Frontal cortex (tissue), 4 donors: ENCODE measurements at places on chromosomes 7 and 10. TPM values are rescaled to one million over a fixed set of nuclear protein-coding genes. Genes with fewer than 3 reads are reported as not detected.

The PLOD3 gene
- 8.2 TPM for total RNA-seq

The METTL2B gene
- total RNA-seq, result 37.9 TPM

The MRLN gene
- total RNA-seq, result not detected

The BICC1 gene
- 4.5 TPM for total RNA-seq

The LRRC4 gene
- total RNA-seq, result 13.9 TPM

The SORBS1 gene
- 90.5 TPM for total RNA-seq

- DNase-seq, result no peak
Measured at GRCh38 chr10:113007343-113007771, 57.3 kb downstream of the TCF7L2 start.

DNA sequence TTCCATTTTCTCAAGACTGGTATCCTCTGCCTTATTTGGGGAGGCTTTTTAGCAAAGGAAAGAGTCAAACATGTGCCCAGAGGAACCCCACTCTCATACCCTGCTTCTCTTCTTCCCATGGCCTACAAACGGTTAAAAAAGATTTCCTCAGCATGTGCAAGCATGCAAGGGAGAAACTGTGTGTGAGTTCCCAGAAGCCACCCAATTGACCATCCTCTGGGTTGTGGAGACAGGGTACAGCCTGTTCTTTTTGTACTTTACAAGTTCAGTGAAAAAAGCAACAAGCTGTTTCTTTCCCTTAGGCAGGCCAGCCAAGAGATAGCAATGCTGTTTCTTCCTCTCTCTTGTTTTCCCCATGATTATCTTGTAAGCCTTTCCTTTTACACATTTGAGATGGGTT is 68.8 kb upstream of the MTPN start:
- DNase-seq, result no peak

DNA sequence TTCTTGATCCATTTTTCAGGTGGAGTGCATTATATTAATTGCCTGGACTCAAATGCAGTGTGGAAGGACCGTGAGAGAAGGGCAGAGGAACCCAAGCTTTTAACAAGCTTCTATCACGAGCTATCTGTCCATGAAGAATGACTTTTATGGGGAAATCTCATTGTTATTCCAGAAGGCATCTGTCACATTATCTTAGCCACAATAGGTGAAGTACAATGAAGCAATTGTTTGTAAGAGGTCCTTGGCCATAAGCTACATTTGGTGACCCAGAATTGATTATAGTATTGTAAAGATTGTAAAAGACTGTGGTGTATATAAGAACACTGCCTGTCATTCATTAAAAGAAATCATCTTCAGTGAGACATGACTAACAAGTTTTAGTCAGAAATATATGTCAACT is 58.6 kb upstream of the RELN start:
- DNase-seq, result no peak

- DNase-seq, result no peak
Measured at GRCh38 chr7:41052736-41053135, 650.2 kb downstream of the INHBA start.

DNA sequence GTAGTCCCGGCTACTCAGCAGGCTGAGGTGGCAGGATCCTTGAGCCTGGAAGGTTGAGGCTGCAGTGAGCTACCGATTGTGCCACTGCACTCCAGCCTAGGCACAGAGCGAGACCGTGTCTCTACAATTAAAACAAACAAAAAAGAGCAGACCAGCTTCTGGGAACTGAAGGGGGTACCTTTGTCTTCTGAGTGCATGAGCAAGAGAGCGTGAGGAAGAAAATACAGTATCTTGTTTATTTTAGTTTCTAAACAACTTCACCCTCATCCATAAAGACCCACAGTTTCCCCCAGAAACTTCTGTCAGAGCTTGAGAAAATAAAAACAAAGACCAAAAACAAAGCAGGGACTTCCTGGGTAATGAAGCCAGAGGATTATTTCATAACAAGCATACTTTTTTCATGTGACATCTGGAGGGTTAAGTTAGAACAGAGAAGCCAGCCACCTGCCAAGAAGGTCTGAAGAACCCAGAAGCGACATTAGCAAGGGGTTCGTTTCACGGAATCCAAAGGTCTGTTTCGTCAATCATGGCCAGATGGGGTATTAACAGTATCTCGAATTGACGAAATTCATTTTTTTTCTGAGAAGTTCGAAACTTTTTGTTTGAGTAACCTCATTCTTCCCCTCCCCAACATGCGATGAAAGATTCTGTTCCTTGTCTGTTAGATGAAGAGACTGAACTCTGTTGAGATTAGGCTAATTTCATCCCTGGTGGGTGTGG is 10.2 kb upstream of the IL2RA start:
- DNase-seq, result no peak

- DNase-seq, result no peak
Measured at GRCh38 chr7:131047651-131048304, 279.9 kb upstream of the MKLN1 start.

DNA sequence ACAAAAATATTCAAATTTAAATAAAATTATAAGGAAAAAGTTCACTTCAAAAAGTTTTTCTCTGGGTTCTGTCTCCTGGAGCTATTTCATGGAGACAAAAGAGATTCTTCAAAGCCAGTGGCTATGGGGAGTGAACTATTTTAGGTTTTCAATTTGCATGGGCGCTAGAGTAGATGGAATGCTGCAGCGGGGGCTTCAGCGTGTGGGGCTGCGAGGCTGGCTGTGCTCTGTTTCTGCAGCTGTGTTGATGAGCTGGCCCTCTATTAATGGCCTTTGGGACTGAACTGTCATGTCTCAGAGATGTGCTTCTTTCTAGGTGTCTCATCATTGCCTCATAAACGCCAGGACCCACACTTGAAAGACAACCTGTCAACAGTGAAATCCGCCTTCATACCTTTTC is 108.4 kb upstream of the NPY start:
- no peak for DNase-seq

- no peak for DNase-seq
Measured at GRCh38 chr10:47360419-47361040, 12.4 kb downstream of the RBP3 start.

GRCh38 chr10:78752221-78752620 is 316.5 kb upstream of the ZMIZ1 start:
- no peak for DNase-seq

GRCh38 chr10:85188770-85189484 is 860.5 kb downstream of the CCSER2 start:
- no peak for DNase-seq

- no peak for DNase-seq
Measured at GRCh38 chr10:102313221-102313896, 68.0 kb downstream of the GBF1 start.

DNA sequence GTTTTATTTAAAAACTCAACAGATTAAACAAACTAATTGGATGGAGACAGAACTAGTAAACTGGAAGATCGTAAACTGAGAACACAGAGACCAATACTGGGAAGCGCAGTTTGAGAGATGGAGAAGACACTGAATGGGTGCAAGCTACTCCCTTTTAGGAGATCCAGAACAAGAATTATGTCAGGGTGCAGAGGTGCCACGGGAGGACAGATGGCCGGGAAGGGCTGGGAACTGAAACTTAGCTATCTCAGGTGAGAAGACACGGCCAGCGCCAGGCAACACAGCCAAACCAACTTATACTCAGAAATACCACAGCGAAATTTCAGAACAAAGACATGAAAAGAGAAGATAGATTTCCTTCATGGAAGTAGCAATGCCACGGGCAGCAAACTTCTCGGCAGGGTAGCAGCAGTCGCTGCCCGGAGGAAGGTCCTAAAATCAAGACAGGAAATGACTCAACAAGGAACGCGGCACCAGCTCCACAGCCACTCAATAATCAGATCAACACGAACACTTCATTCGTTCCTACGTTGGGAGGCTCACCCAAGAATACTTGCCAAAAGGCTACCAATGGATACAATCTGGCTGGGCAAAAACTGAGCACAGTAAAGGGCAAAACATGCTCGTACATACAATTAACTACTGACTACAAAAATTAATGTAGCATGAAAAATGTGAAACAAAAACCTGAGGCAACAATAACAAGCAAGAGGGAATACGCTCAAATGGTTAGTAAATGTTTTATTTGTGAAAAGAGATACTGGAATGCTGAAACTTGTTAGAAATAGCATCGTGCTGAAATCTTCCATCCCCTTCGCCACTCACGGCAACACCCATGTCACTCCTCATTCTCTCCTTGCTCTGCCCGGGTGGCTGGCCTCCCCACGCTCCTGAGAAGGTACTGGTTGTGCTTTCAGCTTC is 2.2 kb upstream of the LRRC27 start:
- peak; percentile 10 for DNase-seq

DNA sequence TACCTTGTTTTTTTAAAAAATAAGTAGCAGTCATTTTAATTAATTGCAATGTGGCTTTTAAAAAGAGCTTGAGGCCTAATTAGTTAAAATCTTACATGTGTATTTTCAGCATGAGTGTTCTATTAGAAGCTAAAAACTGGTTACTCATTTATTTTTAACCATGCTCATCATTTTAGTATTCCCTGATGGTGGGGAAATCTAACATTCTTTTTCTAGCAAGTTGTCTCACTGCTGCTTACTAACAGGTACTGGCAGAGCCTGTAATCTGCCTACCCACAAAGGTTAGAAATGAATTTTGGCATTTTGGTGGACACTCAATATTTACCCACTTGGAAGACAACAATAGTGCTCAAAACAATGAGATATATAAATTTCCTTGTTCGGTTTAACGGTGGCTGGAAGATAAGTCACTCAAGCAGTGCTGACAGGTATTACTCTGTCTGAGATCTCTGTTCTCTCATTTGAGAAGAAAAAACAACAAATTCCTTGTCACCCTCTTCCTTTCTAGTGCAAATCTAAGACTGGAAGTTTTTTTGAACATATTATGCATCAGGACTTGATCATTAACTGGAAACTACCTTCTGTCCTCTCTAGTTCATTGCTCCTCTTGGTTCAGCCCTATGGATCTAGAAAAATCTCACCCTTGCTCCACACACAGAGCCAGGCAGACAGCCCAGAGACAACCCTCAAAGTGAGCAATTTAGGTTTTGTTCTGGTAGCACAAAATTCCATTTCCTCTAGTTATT is 83.3 kb downstream of the VWDE start:
- no peak for DNase-seq

GRCh38 chr10:66737241-66737640 is 188.6 kb upstream of the LRRTM3 start:
- no peak for DNase-seq

DNA sequence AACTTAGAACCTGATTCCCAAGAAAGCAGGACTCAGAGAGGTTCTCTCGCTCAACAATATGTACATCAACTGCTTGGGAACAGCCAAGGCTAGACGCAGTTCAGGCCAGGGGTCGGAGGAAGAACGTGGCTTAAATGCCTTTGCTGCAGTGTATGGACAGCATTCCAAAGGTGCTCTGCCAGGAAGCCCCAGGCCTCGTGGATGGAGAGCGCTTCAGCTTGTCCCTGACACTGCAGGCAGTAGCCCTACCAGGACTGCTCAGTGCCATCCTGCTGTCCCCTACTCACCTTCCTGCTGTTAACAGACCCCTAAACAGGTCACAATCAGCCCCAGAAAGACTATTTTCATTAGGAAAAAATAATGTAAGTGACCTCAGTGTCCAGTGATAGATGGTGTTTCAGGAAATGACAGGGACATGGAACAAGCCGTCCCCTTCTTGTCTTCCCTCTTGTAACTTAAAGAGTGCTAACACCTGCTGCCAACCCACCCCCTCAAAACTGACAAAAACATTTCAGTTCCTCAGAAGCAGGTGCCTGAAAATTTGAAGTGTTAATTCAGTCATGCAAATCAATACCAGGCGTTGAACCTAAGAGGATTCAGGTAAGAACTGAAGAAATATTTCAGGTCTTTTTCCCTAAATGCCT is 16.5 kb downstream of the CREB3L2 start:
- no peak for DNase-seq

DNA sequence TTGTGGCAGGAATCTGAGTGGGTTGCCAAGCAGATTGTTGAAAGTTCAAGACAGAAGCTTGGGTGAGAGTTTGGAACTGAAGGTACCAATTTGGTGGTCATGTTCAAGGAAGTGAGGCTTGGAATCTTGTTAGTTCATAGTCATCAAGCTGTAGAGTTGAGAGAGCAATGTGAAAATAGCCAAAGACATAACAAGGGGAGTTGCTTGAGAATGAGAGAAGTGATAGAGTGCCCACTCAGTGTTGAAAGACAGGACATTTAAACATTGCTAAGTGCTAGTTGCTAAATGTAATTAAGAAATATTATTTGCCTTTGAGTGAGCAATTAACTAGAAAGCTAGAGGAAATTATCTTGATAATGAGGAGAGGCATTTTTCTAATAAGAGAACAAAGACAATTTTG is 17.0 kb downstream of the ITGB8 start:
- DNase-seq, result no peak

GRCh38 chr10:102462512-102463054 is 11.2 kb upstream of the C10orf95 start:
- no peak for DNase-seq

DNA sequence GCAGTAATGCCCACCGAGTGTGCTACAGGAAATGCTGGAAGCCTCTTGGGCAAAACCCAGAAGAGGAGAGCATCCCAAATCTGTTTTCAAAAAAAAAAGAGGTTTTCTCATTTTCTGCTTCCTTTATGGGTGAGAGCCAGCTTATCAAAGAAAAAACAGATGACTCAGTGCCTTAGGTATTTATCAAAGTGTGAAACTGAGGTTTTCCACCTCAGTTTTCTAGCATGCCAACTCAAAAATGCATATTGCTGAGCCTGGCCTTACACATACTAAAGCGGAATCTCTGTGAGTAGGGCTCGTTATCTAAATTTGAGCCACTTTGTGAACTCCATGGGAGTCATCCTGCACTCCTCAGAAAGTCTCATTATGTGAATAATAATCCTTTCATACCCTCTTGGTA is 705.1 kb downstream of the SUGCT start:
- no peak for DNase-seq

GRCh38 chr10:61967298-61967697 is 65.8 kb downstream of the ARID5B start:
- no peak for DNase-seq

DNA sequence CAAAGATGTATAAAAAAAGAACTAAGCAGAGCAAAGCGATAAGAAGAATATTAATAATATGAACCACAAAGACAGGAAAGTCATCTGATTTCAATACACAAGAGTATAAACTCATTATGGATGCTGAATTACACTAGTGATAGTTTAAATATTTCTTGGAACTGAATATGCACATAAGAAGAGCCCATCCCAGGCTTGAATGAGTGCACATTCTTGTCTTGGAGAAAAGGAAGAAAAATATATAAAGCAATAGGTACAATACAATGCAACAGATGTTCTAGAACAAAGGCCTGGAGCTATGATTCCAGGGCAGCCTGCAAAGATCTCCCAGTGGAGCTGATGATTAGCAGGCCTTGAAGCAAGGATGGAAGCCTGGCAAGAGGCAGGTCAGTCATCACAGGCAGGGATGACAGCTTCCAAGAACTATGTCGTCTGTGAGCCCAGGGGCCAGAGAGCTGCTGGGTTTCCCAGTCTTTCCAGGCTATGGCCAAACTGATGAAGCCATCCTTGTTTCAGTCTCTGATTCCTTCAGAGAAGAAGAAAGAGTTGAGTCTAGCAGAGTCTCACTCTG is 277.6 kb downstream of the KCNMA1 start:
- no peak for DNase-seq
